ENCODE measurements at places on chromosomes 3 and 15.
A peak's percentile ranks its signal among the peaks of the same experiment; 100 is the strongest.

- H3K27me3 ChIP-seq, result no peaks in the 10 kb centered on the region
- H3K4me1 ChIP-seq, result peaks cover 44% of the 10 kb centered on the region
- H3K4me3 ChIP-seq, result no peak overlapping the region
Measured at GRCh38 chr15:85027033-85027380, 45.4 kb downstream of the PDE8A start.

DNA sequence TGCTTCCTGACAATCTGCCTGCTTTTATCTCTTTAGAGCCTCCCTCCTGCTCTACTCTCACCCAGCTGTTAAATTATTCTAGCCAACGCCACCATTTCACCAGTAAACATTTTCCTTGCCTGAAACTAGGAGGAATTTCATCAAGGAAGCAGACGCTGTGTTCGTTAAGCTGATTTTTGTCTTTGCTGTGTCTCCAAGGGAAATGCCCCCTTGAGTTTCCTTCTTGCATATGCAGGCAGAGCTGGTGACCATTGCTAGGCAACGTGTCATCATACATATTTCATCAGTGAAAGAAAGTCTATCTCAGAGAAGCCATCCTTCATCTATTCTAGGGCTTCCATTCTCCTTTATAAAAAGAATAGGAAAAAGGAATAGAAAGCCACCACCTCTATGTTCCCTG lies 87.0 kb upstream of the ST8SIA2 start:
- no peaks in the 10 kb centered on the region for H3K27me3 ChIP-seq
- H3K27ac ChIP-seq, result no peak overlapping the region
- no peaks in the 10 kb centered on the region for H3K4me1 ChIP-seq
- no peak overlapping the region for H3K4me3 ChIP-seq
- no peaks in the 10 kb centered on the region for H3K36me3 ChIP-seq

GRCh38 chr15:44713006-44713966 lies 2.0 kb downstream of the B2M start:
- H3K4me1 ChIP-seq, result peaks cover 56% of the 10 kb centered on the region
- DNase-seq, result no peak
- H3K27ac ChIP-seq, result peak overlapping the region; percentile 100
- peak overlapping the region; percentile 79 for H3K4me3 ChIP-seq
- peaks cover 64% of the 10 kb centered on the region for H3K36me3 ChIP-seq

- no peak overlapping the region for H3K4me3 ChIP-seq
- H3K4me1 ChIP-seq, result no peaks in the 10 kb centered on the region
- no peaks in the 10 kb centered on the region for H3K36me3 ChIP-seq
- H3K27me3 ChIP-seq, result no peaks in the 10 kb centered on the region
- no peak for DNase-seq
- H3K27ac ChIP-seq, result no peak overlapping the region
Measured at GRCh38 chr3:61979638-61980037, 393.7 kb downstream of the FEZF2 start.

DNA sequence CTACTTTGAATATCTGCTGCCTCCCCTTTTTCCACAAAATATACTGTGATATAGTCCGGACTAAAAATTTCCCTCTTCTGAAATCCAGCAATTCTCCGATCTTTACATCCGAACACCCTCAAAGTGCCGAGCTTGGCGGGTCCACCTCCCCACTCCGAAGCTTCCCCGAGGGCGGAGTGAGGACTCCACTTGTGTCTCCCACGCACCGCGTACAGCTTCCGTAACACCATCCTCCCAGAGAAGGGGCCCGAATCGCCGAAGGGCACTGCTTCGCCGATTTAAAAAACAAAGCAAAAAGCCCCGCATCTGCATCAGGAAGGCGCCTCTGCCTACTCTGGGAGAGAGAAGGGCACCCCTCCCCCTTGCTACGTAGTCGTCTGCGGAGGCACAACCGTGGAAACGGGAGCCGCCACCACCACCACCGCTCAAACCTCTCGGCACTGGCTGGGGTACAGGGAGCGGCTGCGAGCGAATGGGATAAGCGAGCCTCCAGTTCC lies 551 bp downstream of the NCBP2 start:
- peaks cover 14% of the 10 kb centered on the region for H3K36me3 ChIP-seq
- peak overlapping the region; percentile 97 for H3K4me3 ChIP-seq
- H3K27me3 ChIP-seq, result no peaks in the 10 kb centered on the region
- peaks cover 23% of the 10 kb centered on the region for H3K4me1 ChIP-seq

DNA sequence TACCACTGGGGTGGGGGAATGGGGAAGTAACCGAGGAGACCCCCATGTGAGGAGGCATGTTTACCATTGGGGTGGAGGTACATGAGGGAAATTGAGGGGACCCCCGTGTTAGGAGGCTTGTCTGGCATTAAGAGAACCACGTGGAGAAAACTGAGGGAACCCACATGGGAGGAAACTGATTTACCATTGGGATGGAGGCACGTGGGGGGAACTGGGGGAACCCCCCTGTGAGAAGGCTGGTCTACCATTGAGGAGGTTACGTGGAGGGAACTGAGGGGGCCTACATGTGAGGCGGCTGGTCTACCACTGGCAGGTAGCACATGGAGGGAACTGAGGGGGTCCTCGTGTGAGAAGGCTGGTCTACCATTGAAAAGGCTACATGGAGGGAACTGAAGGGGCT lies 159.4 kb downstream of the FBLN2 start:
- no peaks in the 10 kb centered on the region for H3K36me3 ChIP-seq
- no peak overlapping the region for H3K4me3 ChIP-seq
- H3K27me3 ChIP-seq, result no peaks in the 10 kb centered on the region
- H3K4me1 ChIP-seq, result no peaks in the 10 kb centered on the region

DNA sequence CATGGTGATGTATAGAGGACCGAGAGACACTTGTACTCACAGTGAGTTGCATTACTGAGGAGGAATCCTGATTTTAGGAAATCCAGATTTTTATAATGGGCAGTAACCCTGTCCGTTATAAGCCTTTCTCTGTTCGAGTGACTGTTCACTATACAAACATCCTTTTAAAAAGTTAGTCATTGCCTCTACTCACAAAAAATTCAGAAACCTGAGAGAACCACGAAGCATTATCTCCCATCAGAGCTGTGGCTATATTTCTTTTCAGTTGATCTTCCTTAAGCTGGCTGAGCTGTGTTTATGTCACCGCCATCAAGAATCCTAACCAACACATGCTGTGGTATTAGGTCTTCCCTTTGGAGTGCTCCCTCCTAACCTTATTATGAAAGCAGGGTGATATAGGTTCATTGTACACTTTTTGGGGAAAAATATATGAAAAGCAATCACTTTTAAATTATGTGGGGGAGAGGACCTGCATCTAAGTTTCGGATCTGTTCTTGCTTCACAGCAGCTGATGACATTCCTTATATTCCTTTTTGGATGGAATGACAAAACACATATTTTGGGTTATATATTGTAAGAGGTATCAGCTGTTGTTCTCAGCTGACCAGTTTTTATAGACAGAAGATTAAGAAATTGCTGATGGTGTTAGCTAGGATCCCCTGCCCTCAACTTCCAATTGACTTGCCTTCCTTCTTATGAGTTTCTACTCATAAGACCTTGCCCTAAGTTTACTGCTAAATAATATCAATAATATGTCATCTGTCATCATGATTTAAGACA lies 465.9 kb upstream of the RASGRP1 start:
- no peaks in the 10 kb centered on the region for H3K36me3 ChIP-seq
- H3K27me3 ChIP-seq, result no peaks in the 10 kb centered on the region
- H3K27ac ChIP-seq, result no peak overlapping the region
- no peak for DNase-seq
- H3K4me3 ChIP-seq, result no peak overlapping the region

GRCh38 chr15:77874063-77874462 lies 203.4 kb downstream of the TBC1D2B start:
- no peak overlapping the region for H3K4me3 ChIP-seq
- DNase-seq, result no peak
- H3K27ac ChIP-seq, result no peak overlapping the region
- H3K4me1 ChIP-seq, result no peaks in the 10 kb centered on the region
- H3K36me3 ChIP-seq, result no peaks in the 10 kb centered on the region

DNA sequence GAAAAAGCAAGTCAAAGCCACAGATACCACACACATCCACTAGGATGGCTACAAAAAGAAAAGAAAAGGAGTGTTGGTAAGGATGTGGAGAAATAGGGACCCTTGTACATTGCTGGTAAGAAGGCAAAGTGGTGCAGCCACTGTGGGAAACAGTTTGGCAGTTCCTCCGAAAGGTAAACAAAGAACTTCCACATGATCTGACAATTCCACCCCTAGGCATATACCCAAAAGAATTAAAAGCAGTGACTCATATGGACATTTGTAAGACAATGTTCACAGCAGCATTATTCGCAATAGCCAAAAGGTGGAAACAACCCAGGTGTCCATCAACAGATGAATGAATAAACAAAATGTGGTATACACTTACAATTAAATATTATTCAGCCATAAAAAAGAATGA lies 22.2 kb upstream of the GMPPB start:
- H3K4me1 ChIP-seq, result no peaks in the 10 kb centered on the region
- no peaks in the 10 kb centered on the region for H3K36me3 ChIP-seq
- H3K27ac ChIP-seq, result no peak overlapping the region
- DNase-seq, result no peak

GRCh38 chr3:154794391-154794790 lies 285.7 kb upstream of the MME start:
- H3K27me3 ChIP-seq, result no peaks in the 10 kb centered on the region
- H3K4me1 ChIP-seq, result no peaks in the 10 kb centered on the region
- H3K27ac ChIP-seq, result no peak overlapping the region
- no peak overlapping the region for H3K4me3 ChIP-seq
- no peaks in the 10 kb centered on the region for H3K36me3 ChIP-seq
- no peak for DNase-seq

GRCh38 chr3:102497571-102497970 lies 62.8 kb downstream of the ZPLD1 start:
- no peak for DNase-seq
- H3K4me3 ChIP-seq, result no peak overlapping the region
- no peak overlapping the region for H3K27ac ChIP-seq

DNA sequence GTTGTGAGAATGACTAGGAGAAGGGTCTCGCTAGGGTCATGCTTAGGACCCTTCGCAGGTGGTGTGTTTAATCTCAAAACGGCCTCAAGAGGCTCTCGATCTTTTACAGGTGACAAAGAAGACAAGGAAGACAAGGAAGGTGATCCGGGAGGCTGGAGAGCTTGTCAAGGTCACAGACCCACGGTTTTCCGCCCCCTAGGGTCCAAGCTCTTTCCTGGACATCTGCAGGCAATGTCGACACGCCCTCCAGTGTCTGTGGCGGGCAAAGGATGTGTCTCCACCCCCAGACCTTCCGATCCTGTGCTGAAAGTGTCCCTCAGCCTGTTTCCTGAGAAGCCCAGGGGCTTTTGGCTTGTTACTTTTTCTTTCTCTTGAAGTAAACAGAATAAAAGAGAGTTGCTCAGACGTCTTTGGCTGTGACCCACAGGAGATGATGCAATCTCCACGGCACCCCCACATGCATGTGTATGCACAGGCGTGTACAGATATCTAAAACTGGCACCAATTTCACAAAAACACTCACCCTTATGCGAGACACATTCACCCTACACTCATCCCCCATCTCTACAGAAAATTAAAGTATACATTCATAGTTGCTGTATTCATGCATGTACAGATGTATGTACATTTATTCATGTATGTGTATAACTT lies 108.8 kb downstream of the KLF13 start:
- DNase-seq, result peak; percentile 89
- H3K27ac ChIP-seq, result peak overlapping the region; percentile 92
- H3K27me3 ChIP-seq, result no peaks in the 10 kb centered on the region
- no peaks in the 10 kb centered on the region for H3K36me3 ChIP-seq

DNA sequence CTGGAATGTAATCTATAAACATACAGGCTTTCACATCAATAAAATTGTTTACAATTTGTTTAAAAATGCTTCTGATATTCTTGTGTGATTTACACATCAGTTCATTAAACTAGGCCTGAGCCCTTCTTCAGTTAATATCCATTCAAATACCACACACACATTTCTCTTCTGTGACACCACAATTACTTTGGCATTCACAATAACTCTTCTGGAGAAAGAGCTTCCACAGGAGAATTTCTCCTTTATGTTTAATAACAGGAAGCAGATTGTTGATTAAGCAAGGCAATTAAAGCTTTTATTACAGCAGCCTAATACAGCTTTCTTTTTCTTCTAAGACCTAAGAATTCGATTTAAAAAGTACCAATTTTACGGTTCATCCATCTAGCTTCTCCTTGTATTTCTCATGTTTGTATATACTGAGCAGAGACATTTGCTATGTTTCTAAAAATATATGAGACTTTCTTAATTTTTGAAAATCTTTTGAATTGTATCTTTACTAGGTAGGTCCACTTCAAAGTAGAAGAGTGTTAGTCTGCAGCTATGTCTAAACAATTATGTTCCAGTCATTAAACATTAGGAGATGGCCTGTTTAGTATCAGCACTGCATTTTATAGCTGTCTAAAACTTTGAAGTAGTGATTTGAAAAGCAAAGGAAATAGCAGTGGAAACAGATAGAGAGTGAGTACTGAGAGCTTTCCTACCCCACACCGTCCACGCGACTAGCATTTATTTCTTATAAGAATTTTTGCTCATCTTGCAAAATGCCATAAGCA lies 511.1 kb upstream of the UBE2E2 start:
- H3K27me3 ChIP-seq, result no peaks in the 10 kb centered on the region
- no peaks in the 10 kb centered on the region for H3K4me1 ChIP-seq
- no peak for DNase-seq
- H3K27ac ChIP-seq, result no peak overlapping the region

- no peaks in the 10 kb centered on the region for H3K4me1 ChIP-seq
- no peak overlapping the region for H3K4me3 ChIP-seq
- no peaks in the 10 kb centered on the region for H3K36me3 ChIP-seq
Measured at GRCh38 chr15:92290359-92290992, 103.2 kb upstream of the ST8SIA2 start.

DNA sequence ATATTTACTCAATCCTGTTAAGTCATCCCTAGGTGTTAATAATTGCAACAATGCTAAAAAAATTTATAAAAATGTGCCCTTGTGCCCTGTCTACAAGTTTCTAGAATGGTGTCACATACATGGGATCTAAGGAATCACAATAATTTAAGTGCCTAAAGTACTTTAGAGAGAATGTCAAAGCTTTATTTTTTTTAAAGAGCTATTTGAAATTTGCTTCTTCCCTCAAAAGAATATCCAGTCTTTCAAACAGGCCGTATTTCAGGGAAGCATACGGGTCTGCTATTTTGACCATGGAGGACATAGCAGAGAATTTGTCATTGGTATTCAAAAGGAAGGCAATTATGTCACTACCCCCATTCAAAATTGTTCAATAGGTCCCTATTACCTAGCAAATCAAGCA lies 29.7 kb downstream of the MEIS2 start:
- H3K27me3 ChIP-seq, result no peaks in the 10 kb centered on the region
- H3K27ac ChIP-seq, result no peak overlapping the region
- no peak overlapping the region for H3K4me3 ChIP-seq
- H3K36me3 ChIP-seq, result no peaks in the 10 kb centered on the region
- no peak for DNase-seq

DNA sequence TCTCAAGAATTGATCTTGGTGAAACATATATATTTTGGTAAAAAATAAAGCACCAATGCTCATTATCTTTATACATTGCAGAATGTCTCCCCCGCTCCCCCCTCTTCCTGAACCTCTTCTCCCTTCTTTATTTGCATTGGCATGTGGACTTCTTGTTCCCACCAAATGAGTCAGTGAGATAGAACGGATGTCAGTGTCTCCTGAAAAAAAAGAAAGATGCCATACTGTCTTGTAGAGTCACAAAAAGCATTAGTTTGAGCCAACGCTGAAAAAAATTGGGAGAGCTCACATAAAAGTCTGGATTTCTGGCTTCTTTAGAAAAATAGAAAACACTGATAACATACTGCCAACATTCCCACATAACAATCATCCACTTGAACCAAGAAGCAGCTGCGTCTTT lies 32.0 kb upstream of the STXBP5L start:
- no peak overlapping the region for H3K27ac ChIP-seq
- no peaks in the 10 kb centered on the region for H3K27me3 ChIP-seq
- H3K4me1 ChIP-seq, result no peaks in the 10 kb centered on the region

All from CD8-positive, alpha-beta memory T cell (primary cell).